ENCODE measurements at places on chromosomes 2 and 18.
A peak's percentile ranks its signal among the peaks of the same experiment; 100 is the strongest.

DNA sequence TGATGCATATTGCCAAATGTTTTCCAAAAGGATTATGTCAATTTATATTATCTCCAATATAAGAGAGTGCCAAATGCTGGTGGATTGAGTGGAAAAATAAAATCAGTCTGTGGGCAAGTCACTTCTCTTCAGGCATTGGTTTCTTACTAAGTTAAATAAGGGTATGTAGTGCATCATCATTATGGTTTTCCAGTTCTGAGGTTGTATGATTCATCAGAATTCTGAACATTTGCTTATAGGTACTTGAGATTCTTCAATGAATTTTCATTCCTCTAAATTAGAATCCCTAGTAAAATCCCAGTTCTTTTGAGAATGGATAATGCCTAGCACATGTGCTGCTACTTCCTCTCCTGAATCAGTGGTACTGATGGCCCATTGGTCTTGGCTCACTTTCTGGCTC, 188.9 kb upstream of the OSR1 start:
- DNase-seq = no peak

GRCh38 chr2:21841341-21841740, 717.6 kb downstream of the TDRD15 start:
- DNase-seq = no peak

DNA sequence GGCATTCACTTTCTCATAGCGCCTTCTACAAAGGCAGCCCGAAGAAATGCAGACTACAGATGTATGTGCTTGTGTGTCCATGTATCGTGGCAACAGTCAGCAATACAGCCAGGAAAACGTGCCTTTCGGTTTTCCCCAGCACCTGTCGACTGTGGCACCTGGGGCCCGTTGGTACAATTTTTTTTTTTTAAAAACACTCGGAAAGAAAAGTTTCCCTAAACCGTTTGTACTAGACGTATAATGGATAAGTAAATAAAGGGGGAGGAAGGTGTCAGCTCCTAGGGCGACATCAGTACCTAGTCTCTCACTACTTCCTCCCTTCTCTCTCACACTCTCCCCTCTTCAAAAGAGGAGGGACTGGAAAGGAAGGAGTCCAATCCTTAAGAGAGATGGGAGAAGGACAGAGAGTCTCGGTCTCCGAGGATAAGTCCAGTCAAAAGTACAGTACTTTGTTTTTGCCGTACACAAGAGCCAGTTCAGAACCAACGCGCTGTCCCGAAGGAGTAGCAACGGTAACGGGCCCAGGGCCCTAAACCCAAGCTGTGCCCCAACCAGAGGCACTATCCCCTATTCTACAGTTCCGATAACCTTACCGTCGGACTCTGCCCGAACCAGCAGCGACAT, 759 bp downstream of the PPP4R3B start:
- peak; percentile 64 for DNase-seq

DNA sequence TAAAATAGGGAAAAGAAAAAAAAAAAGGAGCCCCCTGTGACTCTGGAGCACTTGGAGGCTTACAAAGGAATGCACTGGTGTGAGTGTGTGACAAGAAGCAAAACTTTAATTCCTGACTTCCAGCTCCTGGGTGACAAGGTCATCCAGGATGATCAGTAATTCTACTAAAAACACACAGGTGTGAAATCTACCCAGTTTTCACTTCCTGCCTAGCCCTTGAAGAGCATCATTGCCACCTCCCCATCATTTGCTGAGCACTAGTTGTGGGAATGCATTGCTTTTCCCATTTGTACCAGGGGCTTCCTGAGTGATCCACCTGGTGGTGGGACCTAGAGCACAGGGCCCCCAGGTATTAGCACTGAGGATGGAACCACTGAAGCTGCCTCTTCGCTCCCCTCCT, 139.7 kb upstream of the RIOK3 start:
- DNase-seq = no peak

GRCh38 chr2:138280999-138281695, 220.4 kb upstream of the SPOPL start:
- DNase-seq = no peak

- DNase-seq = no peak
Measured at GRCh38 chr18:44701227-44701626, 20.5 kb downstream of the SETBP1 start.

DNA sequence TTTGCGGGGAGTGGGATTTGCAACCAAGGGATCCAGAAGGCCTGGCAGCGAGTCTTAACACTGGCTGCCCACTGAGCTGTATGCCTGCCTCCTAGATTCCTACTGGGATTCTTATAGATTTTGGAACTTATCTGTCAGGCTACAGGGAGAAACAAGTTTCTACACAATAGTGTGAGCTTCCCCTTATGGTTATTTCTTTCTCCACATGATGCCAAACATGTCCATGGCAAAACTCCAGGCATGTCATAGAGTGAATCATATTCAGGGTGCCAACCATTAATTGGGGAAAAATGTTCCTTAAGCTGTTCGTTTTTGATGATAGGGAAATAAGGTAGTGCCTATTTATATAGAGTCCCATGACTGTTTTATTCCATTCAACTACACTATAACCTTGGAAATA, 1185.2 kb upstream of the CELF4 start:
- no peak for DNase-seq

DNA sequence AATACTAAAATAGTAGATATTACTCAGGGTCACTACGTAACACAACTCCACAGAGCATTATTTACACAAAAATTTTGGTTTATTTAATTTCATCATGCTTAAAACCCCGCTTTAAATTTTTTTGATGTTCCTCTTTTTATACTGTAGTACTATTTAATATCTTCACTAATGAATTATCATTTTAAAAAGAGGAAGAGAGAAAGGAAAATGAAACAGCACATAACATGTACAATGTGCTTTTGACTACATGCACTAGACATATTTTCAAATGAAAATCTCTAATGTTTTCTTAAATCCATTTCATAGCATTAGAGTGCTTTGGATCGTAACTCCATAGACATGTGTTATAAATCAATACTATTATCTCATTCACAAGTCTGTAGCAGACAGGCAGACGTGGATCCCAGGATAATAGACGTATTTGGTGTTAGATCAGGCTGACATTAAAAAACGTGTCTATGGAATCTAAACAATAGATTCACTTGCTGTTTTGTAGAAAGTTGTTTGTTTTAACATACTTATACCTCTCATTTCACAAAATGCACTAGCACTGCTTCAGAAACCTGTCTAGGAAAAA, 897.0 kb downstream of the CPS1 start:
- DNase-seq = no peak

- no peak for DNase-seq
Measured at GRCh38 chr2:10249798-10250197, 52.9 kb upstream of the HPCAL1 start.

DNA sequence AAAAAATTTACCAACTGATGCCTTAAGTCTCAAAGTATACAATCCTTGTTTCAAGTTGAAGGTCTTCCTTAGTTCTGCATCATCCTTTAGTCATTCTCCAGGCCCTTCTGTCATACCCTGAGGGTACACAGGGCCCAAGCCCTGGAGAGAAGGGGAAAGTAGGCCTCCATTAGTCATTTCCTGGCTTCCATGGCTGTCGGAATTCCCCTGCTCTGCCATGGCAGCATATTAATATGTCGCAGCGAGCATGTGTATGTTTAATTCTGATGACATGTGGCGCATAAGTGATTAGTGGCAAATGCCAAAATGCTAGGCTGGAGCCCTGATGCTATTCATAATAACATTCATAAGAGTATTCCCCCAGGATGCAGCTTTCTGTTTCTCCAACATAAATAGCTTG, 22.1 kb downstream of the GPR39 start:
- no peak for DNase-seq

GRCh38 chr2:23283-23682, 23.0 kb downstream of the FAM110C start:
- no peak for DNase-seq

DNA sequence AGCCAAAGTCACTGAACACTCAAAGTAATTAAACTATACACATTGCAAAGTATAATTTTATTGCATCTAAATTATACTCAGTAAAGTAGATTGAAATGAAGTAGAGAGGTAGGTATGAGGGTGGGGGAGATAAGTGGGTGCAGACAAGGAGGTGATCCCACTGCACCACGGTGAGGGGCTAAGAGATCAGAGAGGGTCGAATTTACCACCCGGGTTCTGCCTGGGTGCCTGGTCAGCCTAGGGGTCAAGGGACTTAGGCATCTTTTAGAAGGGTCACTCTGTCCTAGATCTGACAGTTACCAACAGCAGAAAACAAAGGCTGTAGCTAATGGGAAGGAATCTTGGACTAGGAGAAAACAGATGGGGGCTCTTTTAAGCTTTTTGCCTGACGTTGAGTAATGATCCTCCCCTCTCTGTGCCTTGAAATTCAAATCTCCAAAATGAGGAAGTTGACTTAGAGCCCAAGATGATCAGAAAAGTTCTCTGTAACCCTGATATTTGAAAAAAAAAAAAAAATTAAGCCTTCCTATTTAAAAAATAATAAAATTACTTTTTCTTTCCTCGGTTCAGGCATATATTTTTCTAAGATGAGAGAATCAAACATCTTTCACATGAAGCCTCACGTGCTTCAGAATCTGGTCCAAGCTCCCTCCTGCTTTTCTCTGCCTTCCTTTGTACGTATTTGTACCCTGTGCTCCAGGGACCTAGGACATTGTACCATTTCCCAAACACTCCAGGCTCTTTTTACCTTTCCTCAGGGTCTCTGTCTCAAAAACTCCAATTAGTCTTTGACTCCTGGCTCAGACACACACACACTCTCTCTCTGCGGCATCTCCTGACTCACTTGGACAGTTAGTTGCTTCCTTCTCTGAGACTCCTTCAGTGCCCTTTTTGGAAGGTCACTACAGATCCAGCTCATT, 353.9 kb downstream of the CYRIA start:
- DNase-seq = no peak

DNA sequence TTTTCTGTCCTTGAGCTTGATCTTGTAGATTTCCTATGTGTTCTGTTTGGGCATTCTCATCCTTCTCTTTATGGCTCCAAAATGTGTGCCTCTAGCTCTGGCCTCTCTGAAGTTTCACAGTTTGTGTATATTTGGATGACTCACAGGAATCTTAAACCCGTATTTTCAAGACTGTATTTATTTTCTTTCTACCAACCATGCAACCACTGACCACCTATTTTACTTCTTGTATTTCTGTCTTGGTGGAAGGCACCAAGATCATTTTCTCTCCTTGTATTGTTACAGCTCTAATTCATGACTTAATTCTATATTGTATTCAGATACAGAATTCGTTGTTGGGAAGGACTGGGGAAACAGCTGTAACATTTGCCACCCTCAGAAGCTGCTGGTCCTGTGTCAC, 39.5 kb downstream of the ACSL3 start:
- no peak for DNase-seq

GRCh38 chr2:54081574-54081973, 33.8 kb upstream of the ACYP2 start:
- DNase-seq = no peak

DNA sequence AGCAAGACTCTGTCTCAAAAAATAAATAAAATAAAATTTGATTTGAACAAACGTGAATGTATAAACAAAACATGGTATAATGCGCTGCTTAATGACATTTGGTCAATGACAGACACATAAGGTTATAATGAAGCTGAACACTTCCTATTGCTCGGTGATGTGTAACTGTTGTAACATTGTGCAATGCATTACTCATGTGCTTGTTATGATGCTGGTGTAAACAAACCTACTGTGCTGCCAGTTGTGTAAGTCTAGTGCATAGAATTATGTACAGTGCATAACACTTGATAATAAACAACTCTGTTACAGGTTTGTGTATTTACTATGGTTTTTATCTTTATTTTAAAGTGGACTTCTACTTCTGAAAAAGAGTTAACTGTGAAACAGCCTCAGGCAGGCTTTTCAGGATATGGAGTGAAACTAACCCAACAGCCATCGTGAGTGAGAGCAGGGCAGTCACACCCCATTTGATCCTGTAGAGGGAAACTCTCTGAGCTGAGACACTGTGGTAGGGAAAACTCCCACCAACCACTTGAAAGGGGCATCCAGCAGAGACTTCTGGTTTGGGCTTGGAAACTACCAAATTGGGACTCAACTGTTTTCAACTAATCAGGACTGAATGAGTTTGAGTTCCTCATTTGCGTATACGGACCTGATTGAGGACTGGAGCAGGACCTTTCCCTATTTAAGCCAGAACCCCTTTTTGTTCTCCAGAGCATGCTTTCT, 8.7 kb upstream of the RPRD1A start:
- DNase-seq = no peak

- DNase-seq = no peak
Measured at GRCh38 chr18:8469544-8470130, 139.6 kb upstream of the RAB12 start.

DNA sequence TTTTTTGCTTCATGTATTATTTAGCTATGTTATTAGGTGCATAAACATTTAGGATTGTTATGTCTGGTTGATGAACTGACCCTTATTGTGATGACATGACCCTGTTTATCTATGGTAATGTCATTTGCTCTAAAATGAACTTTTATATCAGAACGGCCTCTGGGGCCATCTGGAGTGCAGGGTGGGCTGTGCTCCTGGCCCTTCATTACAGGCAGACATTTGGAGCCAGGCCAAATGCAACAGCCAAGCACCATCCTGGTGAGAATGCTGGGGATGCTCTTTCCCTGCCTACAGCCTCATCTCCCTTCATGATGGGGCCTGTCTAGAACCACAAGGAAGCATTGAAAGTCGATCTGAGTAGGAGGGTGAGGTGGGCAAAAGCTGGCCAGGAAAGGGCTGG, 38.0 kb downstream of the HJURP start:
- DNase-seq = no peak

- DNase-seq = peak; percentile 18
Measured at GRCh38 chr2:101267671-101268656, 15.3 kb downstream of the CNOT11 start.

GRCh38 chr18:50607378-50607926, 47.6 kb downstream of the MAPK4 start:
- DNase-seq = no peak

DNA sequence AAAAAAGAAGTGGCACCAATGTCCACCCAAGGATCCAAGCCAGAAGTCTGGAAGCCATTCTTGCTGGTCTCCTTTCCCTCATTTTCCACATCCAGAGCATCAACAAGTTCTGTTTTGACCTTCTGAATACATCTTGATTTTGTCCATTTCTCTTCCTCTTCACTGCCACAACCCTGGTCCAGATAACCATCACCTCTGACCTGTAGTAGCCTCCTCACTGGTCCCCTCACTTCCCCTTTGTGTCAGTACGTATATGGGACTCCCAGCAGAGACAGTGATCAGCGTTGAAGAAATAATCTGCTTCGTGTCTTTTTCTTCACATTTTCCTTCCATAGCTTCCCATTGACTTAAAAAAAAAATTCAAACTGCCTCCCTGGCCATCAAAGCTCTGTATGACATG, 109.3 kb upstream of the SP5 start:
- no peak for DNase-seq

- DNase-seq = no peak
Measured at GRCh38 chr2:55862673-55863390, 60.8 kb downstream of the EFEMP1 start.
